ENCODE measurements at places on chromosomes 2 and 18.

- DNase-seq = no peak
These were observed 1.7 kb downstream of the ACTG2 start for GRCh38 chr2:73894475-73894850.

- no peak for DNase-seq
These were observed 138.2 kb downstream of the SH3RF3 start for GRCh38 chr2:109266998-109267854.

GRCh38 chr2:119960821-119961220 is 52.1 kb upstream of the EPB41L5 start:
- no peak for DNase-seq

DNA sequence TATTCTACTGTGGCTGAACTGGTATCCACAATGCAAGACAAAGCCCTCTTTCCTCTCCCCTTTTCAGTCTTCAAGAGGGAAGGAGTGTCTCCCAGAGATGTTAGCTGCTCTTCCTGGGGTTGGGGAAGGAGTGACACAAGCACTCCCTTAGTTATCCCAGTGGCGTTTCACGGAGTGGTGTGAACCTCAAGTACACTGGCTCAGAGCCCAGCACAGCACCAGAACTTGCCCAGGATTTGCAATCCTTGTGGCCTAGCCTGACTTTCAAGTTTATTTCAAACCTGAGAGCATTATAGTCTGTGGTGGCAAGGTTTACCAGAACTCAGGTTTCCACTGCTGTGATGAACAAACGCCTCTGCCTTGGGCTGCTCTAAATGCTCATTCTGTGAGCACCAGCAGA is 162.5 kb downstream of the CCDC102B start:
- no peak for DNase-seq

All from retinal pigment epithelial cell (primary cell).